AG10803 (cell line): ENCODE measurements at places on chromosomes 2 and 18.
A peak's percentile ranks its signal among the peaks of the same experiment; 100 is the strongest.

- DNase-seq: no peak
Observed at GRCh38 chr2:105747991-105748390, 3.3 kb downstream of the NCK2 start.

- no peak for DNase-seq
Observed at GRCh38 chr2:50225021-50225928, 806.7 kb downstream of the NRXN1 start.

DNA sequence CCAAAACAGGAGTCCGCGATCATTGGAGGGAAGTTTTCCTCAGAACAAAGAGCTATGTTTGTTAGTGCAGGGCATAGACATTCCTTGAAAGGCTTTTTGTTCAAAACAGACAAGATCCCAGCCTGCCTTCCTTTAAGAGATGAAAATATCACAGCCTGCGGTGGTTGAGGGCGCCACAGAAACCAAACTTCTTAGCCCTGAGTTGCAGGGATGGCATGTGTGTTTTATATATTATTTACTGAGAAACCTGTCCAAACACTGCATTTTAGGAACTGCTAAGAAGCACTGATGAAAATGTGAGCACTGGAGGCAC lies 57.5 kb upstream of the TMEM178A start:
- no peak for DNase-seq

DNA sequence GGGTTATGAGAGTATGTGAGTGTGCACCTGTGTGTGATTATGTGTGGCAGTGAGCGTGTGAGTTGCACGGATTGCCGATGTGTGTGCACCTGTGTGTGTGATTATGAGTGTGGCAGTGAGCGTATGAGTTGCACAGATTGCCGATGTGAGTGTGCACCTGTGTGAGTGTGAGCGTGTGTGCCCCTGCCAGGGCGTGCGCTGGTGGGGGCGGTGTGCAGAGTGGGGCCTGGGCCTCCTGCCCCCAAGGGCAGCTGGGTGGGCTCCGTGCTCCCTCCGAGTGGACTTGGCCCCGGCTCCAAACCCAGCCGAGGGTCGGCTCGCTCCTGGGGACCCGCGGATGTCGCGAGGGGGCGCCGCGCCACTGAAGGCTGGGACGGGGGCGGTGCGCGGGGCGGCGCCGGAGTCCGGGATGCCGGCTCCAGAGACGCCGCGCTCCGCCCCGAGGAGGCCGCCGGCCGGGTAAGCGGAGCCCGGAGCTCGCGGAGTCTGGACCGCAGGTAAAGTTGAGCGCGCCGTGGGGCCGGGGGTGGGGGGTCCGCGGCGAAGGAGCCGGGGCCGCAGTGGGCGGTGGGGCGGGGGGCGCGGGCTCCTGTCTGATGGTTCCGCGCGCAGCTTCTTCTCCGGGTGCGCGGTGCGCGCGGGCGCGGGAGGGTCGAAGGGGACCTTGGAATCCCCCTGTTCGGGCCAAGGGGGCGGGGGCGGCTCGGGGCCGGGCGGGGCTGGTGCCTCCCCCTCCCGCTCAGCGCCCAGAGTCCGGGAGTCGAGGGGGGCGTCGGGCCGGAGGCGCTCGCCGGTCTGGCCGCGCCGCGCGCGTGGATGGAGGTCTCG lies at the start of gene KCNG2:
TSS of gene KCNG2 (plus strand) at position 421 of the 828 bp plus-strand sequence. CDS start 65,730 bp downstream, outside the sequence.
- no peak for DNase-seq

GRCh38 chr2:68100189-68100588 lies 37.4 kb upstream of the C1D start:
- DNase-seq: no peak

- DNase-seq: no peak
Observed at GRCh38 chr2:16853088-16853487, 187.5 kb upstream of the CYRIA start.

DNA sequence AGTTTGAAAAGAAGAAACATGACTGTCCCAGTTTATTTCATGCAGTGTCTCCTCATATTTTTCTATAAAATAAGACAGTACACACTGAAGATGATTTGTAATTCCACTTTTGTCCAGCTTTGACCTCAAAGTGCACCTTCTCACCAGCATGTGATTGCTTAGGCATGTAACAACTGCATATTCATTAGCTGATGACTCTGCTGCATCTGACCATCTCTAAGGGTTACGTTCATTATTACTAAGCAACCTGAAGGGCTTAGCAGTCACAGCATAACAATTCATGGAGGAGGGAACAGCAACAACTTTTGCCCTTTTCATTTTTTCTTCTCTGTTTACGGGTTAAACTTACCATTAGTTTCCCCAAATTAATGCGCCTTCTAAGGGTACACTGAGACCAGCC lies 330.6 kb upstream of the PIK3C3 start:
- DNase-seq: peak; percentile 3

- no peak for DNase-seq
Observed at GRCh38 chr2:207619764-207620203, 5.4 kb downstream of the METTL21A start.

DNA sequence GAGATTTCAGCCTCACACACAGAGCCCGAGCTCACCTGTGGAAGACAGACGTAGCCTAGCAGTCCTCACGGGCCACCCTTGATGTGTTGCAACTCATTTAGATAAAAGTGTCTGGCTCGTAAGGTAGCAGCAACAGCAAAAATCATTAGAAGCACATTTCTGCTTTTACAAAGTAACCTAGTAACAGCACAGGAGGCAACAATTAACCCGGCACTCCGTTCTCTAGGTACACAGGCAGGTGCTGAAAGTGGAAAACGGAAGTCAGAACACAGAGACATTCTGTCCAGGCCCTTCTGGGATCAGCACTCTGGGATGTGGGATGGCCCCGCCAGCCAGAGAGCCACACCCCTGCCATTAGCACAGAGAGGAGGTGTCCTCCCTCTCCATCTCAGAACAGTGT lies 99.3 kb downstream of the KLHL29 start:
- DNase-seq: no peak

- no peak for DNase-seq
Observed at GRCh38 chr2:37786191-37786698, 114.8 kb upstream of the CDC42EP3 start.

GRCh38 chr2:219179601-219180465 lies 1.8 kb downstream of the RETREG2 start:
- DNase-seq: no peak

DNA sequence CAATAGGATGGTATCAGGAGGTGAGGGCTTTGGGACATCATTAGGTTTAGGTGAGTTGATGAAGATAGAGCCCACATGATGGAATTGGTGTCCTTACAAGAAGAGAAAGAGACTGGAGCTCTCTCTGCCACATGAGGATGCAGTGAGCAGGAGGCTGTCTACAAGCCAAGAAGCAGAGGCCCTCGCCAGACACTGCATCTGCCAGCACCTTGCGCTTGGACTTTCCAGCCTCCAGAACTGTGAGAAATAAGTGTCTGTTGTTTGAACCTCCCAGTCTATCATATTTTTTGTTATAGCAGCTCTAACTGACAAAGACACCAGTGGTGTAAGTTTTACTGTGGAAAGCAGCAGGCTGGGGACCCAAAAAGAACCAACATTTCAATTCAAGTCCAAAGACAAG lies 571.1 kb upstream of the ID2 start:
- no peak for DNase-seq

- DNase-seq: no peak
Observed at GRCh38 chr18:49013291-49013691, 62.5 kb upstream of the SMAD7 start.

DNA sequence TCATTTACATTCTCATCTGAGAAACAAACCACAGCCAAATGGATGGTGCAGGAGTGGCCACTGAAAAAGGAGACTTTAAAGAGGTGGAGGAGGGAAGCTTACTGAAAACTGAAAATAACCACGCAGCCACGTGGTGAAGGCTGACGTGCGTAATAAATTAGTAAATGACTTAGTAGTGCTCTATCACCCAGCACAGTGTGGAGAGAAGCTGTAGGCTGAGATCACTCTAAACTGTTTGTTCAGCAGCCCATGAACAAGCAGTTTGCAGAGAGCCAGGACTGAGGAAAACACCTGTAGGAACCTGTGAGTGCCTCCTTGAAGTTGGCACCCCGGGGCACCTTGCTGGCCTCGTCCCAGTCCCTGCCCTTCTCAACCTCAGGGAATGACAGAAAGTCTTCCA lies 193.0 kb downstream of the TXNL1 start:
- no peak for DNase-seq

DNA sequence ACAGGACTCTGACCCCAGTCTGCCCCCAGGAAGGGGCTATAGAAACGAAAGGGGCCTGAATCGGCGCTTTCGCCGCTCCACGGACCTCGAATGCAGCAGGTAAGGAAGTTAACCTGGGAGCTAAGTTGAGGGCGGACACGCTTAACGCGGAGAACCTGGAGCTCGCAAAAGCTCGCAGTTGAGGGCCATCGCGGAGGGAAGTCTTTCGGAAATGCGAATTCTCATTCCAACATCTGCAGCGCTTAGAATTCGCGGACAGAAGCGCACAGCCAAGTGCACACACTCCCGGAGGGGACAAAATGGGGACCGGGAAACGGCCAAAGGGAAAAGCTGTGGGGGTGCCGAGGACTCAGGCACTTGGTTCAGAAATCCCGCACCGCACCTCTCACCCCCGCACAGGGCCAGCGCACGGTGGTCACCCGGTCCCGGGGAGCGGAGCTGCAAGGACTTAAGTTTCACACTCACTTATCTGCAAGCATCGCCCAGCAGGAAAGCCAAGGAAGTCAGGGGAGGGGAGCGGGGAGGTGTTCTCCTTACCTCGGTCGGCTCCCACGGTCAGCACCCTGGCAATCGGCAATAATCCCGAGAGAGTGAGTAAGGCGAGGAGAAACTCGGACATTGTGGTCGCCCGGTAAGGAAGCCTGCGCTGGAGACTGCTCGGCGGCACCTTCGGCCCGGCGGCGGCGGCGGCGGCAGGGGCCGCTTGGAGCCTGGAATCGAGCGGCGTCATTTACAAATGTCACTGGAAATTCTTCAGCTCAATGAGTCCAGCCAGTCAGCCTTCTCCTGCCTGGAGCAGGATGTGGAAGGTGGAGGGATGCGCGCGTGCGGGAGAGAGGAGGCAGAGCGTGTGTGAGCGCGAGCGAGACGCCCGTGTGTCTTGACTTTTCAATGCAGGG lies 456 bp downstream of the LRP1B start:
- peak; percentile 44 for DNase-seq

DNA sequence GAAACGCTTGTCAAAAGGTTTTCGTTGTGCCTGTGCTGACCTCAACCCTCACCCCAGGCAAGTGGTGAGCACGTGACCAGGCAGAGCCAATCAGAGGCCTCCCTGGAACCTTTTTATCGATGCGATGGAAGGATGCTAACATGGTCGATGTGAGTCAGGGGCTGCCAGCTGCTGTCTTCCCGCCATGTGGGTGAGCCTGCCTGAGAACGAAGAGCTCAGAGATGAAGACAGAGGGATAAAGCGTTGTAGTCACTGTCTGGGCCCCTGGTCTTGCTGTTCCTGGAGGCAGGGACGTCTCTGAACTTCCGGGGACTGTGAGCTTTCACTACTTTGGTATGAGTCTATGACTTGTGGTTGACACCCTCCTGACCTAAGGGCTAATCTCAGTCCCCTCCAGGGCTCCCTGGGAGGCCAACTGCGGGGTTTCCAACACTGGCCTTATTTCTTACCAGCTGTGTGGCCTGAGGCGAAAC lies 18.6 kb downstream of the DNMT3A start:
- peak; percentile 22 for DNase-seq

DNA sequence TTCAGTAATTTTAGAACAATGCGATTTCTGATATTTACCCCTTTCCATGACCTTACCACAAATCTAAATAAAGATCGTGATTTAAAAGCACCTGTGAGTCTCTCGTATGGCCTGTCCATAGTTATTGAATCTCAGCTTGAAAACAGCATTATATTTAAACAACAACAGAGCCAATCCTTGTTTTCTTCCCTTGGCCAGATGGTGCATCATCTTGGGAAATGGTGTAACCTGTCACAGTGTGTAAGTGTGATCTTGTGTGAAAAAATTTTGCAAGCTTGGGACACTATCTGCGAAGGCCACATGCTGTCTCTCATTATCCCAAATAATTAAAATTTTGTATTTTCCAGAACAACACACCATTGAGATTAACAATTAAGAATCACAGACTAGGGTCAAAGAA lies 262.7 kb upstream of the SPHKAP start:
- no peak for DNase-seq

GRCh38 chr2:232970051-232970450 lies 43.0 kb downstream of the NGEF start:
- no peak for DNase-seq

DNA sequence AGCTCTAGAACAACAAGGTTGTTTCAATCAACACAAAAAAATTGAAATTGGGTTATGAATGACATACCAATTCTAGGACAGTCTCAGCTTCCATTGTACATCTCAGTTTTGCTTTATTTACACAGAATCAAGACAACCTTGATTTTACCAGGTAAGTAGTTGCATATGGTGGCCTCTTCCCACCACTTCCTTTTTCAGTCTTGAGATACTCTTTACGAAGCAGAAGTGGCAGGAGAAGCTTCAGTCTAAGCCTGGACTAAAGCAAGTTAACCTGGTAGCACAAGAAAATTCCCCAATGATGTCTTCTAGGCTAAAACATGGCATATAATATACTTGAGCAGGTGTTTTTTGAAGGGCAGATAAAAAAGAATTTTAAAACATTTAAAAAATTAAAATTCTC lies 10.7 kb upstream of the FAM136A start:
- no peak for DNase-seq

DNA sequence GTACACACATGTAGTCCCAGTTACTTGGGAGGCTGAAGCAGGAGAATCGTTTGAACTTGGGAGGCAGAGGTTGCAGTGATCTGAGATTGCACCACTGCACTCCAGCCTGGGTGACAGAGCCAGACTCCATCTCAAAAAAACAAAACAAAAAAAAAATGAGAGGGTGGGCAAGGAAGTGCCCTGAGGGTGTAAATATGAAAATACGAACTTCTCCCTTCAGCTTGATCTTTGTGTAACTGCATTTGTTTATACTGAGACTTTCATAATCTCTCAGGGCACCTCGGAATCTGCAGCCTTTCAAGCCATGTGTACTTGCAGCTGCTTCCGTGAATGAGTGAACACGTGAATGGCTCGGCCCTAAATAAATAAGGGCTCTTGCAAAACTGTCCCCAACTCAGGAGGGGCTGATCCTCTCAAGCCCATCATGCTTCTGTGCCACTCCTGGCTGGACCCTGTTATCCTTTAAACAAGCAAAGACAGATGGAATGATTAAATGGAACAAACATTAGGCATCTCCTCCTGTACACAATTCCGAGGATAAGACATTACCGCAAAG lies 96.8 kb downstream of the BOD1L2 start:
- no peak for DNase-seq

DNA sequence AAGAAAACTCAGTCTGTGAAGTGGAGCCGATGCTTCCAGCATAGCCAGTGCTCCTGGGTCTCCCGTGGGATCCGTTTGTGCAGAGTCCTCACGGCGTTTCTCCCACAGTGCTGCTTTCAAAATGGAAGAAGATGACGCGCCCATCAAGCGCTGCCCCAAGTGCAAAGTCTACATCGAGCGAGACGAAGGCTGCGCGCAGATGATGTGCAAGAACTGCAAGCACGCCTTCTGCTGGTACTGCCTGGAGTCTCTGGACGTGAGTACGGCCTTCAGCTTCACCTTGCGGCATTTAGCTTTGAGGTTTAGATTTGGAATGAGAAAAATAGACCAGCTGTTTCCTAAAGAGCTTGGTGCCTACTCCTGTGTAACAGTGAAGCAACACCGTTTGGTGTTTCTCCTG lies 107.0 kb downstream of the RNF144A start:
- no peak for DNase-seq
